ENCODE measurements at places on chromosomes 3 and 15.

- no peak for DNase-seq
Measured at GRCh38 chr15:88388686-88389085, 78.5 kb downstream of the MRPL46 start.

DNA sequence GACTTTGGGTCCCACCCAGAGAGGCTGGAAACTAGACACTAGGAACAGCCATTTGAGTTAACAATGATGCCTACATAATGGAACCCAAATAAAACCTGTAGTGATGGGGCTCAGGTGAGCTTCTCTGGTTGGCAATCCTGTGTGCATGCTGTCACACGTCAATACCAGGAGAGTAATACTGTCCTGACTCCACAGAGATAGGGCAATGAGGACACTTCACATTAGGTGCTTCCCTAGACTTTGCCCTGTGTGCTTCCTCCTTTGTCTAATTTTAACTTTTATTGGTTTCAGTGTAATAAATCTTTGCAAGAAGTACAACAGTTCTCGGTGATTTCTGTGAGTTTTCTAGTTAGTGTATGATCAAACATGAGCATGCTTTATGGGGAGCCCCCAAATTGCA, 281.8 kb upstream of the ARRDC4 start:
- no peak for DNase-seq

DNA sequence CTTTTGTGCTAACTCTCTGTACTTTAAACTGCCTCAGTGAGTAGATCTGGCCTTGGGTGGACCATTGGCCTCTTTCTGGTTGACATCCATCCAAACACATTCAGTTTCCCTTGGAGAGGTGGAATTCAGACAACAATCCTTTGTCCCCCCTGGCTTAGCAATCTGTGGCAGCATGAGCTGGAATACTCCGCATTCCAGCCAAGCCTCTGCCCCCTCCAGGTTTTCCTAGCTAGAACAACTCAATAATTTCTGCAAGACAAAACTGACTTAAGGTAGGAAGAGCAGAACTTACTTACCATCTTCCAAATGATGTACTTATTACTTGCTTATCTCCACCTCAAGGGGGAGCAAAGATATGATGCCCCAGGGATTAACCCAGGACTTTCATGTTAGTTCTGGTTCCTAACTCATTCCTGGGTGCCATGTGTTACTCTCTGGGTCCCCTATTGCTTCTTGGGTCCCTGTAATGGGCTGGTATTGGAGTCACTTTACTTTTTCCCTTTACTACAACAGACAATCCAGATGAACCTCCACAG, 21.8 kb upstream of the IL16 start:
- no peak for DNase-seq

GRCh38 chr15:52254391-52254790, 41.2 kb downstream of the MYO5C start:
- DNase-seq = no peak

GRCh38 chr15:37099319-37100108, 835 bp downstream of the MEIS2 start:
- DNase-seq = no peak

GRCh38 chr15:89444241-89445225, 51.9 kb downstream of the RHCG start:
- DNase-seq = no peak

GRCh38 chr3:169575381-169575780, 88.1 kb downstream of the MECOM start:
- no peak for DNase-seq

GRCh38 chr3:13046569-13047274, 26.5 kb downstream of the IQSEC1 start:
- no peak for DNase-seq

- no peak for DNase-seq
Measured at GRCh38 chr15:51132384-51133139, 37.9 kb upstream of the TNFAIP8L3 start.

DNA sequence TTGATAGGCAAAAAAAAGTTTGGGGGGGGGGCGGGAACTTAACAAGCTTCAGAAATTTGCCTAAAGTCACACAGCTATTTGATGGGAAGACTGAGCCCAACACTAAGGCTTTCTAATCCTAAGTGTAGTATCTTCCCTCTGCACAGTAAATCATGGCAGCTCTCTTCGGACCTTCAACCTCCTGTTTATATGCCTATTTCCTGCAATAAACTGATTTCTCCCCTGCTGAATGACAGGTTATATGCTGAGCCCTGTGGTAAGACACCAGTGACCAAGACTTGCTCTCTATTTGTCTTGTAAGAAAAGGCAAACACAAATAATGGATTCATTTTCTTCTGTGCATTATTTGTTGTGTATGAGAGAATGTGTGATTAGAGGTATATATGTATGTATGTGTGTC, 355.8 kb upstream of the ARRDC4 start:
- no peak for DNase-seq

DNA sequence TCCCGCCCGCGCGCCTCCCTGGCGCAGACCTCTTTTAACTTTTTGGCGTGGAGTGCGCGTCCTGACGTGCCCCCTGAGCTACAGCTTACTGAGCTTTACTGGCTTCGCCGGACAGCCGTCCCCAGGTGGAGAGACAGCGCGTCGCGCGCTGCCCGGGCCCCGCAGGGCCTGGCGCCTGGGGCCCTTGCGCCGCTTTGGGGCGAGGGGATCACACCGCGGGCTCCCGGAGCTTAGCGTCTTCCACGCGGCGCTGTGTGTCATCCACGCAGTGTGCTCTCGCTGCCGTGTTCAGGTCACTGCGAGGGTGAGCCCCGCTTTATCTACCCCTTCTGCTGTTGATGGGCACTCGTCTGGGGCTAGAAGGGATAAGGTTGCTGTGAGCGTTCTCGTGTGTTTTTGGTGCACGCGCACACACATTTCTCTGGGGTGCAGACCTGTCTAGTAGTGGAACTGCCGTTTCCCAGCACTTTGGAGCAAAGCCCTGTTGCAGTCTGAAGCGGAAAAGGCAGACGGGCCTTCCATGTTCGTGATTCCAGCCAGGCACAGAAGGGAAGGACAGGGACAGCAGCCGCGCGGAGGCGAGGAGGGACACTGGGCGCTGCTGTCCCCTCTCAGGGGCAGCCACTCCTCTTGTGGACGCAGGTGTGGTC, 33.1 kb upstream of the ALDH1L1 start:
- no peak for DNase-seq

- DNase-seq = no peak
Measured at GRCh38 chr3:63947594-63947993, 35.4 kb upstream of the SCAANT1 start.

- no peak for DNase-seq
Measured at GRCh38 chr3:127071597-127072001, 88.7 kb downstream of the PLXNA1 start.

- DNase-seq = no peak
Measured at GRCh38 chr3:66403323-66403990, 97.4 kb downstream of the LRIG1 start.

DNA sequence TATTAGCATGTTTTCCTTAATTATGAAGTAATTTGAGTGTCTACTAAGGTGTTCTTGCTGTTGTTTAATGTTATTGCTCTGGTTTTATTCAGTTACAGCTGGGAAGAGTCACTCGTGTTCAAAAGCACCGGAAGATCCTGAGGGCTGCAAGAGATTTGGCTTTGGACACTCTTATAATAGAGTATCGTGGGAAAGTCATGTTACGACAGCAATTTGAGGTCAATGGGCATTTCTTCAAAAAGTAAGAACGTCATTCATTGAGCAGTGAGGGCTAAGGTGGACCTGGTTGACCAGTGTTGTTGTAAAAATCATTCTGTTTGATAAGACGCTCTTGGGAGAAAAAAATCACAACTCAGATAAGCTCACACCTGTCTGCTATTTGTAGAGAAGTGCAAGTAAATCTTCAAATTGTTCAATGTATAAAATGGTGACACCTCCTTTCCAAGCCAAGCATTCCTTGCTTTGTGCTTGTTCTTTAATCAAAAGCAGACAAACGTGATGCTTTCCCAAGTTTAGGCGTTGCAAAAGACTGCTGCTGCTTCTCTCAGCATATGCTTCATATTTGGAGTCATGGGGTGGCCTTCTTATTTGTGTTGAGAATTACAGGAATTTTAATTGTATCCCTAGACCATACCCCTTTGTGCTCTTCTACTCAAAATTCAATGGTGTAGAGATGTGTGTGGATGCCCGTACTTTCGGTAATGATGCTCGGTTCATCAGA, 44.2 kb downstream of the SETD5 start:
- DNase-seq = no peak

DNA sequence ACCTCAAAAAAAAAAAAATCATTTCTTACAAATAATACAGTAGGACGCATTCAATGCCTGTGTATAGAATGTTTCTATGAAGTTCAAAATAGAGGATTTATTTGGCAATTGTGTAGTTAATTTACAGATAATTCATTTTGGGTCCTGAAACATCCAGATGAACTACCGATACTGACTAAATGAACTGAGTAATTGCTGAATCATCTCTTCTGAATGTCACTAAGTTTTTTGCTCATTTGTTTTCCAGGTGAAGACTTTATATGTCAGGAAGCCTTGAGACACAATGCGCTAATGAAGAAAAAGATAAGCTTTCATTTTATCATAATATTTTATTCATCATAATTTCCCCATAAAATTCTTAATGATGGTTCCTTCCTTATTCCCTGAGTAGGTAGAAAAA, 39.7 kb downstream of the PCOLCE2 start:
- no peak for DNase-seq

GRCh38 chr15:78182821-78183220, 33.7 kb downstream of the IDH3A start:
- no peak for DNase-seq

DNA sequence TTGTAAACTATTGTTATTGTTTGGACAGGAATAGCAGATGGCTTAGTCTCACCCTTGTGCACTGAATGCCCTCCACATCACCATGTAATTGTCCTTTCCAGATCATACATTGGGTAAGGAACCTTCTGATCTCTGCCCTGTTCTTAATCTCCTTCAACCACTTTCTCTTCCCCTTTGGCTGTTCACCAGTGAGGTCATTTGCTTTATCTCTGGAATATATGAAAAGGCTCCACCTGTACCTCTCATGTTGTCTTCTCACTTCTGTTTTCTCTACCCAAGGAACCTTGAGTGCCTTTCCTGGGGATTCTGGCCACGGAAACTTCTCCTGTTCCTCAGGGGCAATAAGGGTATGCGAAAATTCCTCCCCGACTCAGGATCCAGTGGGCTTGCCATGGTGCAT, 28.5 kb downstream of the MCTP2 start:
- DNase-seq = no peak

DNA sequence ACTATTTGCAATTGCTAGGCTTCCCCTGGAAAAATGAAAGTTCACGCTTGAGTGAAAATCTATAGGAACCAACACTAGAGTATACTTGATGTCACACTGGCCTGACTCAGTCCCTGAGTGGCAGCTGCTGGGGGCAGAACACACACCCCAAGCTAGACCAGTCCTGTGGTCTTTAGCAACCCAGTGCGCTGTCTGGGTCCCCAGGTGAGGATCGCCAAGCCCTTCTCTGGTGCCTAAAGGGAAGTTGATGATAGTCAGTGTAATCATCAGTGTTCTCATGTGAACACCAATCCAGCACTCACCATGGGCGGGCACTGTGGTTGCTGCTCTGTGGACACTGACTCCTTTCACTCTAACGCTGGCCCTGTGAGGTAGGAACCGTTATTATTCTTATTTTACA, 11.2 kb downstream of the ALDH1A3 start:
- DNase-seq = no peak

- no peak for DNase-seq
Measured at GRCh38 chr3:120445654-120446053, 5.1 kb downstream of the FSTL1 start.

- DNase-seq = peak; percentile 24
Measured at GRCh38 chr3:56858331-56858730, 56.6 kb upstream of the ARHGEF3 start.

- peak; percentile 2 for DNase-seq
Measured at GRCh38 chr15:57017024-57017423, 98.6 kb downstream of the TCF12 start.

DNA sequence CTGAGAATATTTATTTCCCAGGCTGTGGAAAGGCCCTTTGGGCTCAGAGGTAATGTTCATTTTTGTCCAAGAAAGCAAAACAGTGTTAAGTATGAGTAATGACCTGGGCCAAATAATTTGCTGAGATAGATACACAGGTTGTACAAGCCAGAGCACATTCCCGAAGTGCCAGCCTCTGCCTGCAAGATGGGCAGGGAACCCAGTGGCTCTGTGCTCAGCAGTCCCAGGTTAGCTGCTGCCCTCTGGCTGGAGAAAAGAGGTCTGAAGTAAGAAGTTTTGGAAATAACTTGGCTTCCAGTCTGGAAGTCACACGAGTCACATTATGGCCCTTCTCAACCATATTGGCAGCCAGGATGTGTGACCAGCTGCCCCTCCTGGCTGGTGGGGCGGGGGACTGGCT, 20.2 kb downstream of the MYZAP start:
- no peak for DNase-seq

GRCh38 chr3:171307046-171307585, 153.1 kb downstream of the TNIK start:
- no peak for DNase-seq

DNA sequence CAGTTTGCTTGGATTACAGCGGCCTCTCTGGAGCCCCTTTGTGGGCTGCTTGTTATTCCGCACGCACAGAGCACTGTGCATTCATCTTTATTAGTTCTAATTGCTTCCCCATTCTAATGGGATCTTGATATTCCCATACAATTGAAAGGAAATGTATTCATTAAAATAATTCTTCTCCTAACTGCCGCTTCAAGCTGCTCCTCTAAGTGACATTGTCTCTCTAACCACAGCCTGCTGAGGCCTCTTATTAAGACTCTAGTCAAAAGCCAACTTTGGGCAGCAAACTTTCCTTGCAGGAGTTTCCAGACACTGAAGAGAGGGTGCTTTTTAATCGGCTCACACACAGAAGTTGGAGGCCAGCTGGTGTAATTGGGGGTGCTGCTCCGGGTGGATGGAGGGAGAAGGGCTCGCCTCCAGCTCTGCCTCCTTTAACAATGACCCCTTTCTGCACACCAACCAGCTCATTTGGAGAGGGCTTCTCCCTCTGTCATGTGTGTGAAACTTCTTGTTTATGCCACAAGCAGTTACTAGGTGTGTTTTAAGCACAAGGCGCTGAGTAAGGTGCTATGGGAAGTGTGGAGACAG, 5.6 kb upstream of the MAGEF1 start:
- no peak for DNase-seq

GRCh38 chr15:36050899-36051298, 504.9 kb upstream of the DPH6 start:
- DNase-seq = no peak

DNA sequence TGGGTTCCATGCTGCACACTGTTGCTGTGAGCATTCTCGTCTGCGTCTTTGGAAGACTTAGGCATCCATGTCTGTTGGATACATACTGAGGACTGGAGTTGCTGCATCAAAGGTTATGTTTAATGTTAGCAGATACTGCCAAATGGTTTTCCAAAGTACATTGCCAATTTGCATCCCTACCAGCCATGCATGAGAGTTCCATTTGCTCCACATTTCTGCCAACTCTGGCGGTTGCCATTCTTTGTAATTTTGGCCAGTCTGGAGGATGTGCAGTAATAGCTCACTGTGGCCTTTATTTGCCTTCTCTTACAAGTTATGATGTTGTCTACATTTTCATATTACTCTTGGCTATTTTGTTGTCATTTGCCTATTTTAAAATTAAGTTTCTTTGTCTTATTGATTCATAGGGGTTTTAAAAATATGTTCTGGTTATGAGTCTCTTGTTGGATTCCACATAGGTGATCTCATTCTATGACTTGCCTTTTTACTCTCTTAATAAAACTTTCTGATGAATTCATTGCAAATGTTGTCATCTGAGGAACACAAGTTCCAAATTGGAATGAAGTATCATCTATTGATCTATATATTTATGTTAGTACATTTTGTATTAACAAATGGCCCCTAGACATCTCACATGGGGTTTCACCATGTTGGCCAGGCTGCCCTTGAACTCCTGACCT, 42.1 kb downstream of the FBLN2 start:
- no peak for DNase-seq

GRCh38 chr15:101207867-101208288, 44.0 kb downstream of the CHSY1 start:
- DNase-seq = no peak

Measured in CD4-positive, alpha-beta T cell treated with Interleukin-15 for 4 hours (primary cell).